ENCODE measurements at places on chromosomes 7 and 10. TPM values are rescaled to one million over a fixed set of nuclear protein-coding genes. Genes with fewer than 3 reads are reported as not detected.

KIF11 gene
- total RNA-seq: 1.5 TPM

SLC26A5 gene
- total RNA-seq: 3.2 TPM

CRHR2 gene
- total RNA-seq: 0.39 TPM

FAM25C gene
- not detected for total RNA-seq

GRCh38 chr7:17843041-17843440 lies 97.3 kb downstream of the SNX13 start:
- peaks cover 3% of the 10 kb centered on the region for H3K36me3 ChIP-seq
- no peaks in the 10 kb centered on the region for H3K27me3 ChIP-seq
- no peaks in the 10 kb centered on the region for H3K4me1 ChIP-seq
- H3K4me3 ChIP-seq: no peak overlapping the region
- DNase-seq: no peak
- H3K27ac ChIP-seq: no peak overlapping the region

GRCh38 chr7:111732923-111733322 lies 170.6 kb upstream of the IMMP2L start:
- no peaks in the 10 kb centered on the region for H3K36me3 ChIP-seq
- no peak overlapping the region for H3K4me3 ChIP-seq
- no peak for DNase-seq

- no peaks in the 10 kb centered on the region for H3K27me3 ChIP-seq
- no peak overlapping the region for H3K4me3 ChIP-seq
- peaks cover 10% of the 10 kb centered on the region for H3K4me1 ChIP-seq
These were observed 38.5 kb downstream of the C1GALT1 start for GRCh38 chr7:7220821-7221220.

DNA sequence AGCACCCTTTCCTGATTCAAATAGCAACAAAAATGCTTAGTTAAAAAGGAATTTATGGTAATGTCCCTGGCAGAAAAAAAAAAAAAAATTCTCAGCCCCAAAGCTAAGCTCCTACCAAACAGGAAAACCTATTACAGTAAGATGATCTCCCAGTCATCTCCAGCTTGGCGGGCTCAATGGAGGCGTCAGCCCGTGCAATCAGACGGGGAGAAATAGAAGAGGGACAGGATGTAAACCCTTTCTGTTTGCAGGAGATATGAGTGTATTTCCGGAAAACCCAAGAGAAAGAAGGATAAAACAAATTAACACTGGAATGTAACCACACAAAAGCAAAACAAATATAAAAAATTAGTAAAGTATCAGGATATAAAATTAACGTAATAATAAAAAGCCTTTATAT lies 242.8 kb downstream of the TCERG1L start:
- no peaks in the 10 kb centered on the region for H3K27me3 ChIP-seq
- no peaks in the 10 kb centered on the region for H3K36me3 ChIP-seq
- H3K4me3 ChIP-seq: no peak overlapping the region
- DNase-seq: no peak

GRCh38 chr7:51286401-51286800 lies 30.2 kb downstream of the COBL start:
- H3K27me3 ChIP-seq: no peaks in the 10 kb centered on the region
- H3K4me1 ChIP-seq: peaks cover 17% of the 10 kb centered on the region
- DNase-seq: no peak
- H3K27ac ChIP-seq: no peak overlapping the region

DNA sequence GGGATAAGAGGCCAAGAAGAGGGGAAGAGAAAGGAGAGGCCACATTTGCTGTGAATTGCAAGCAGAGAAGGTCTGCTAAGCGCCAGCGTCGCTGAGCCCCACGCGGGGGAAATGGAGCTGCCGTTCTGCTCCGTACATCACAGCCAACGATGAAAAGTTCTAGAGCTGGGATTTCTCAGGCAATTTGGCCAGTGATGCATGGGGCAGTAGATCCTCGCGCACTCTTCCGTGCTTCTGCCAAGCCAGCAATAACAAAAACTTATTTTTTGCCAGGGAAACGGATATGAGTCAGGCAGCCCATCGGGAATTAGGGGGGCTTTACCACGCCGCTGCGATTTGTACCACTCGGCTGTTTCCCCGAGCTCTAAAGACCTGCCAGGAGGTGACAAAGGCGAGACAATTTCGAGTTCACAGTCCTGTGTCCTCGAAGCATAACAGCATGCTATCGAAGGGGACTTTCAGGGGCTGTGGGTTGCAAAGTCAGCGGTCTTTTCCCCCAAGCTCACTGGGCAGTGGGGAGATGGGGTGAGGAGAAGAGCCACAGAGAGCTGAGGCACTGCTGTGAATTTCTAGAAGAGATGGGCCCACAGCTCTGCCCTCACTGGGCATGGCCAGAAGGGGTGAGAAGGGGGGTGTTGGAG lies 30.0 kb upstream of the SLF2 start:
- no peak overlapping the region for H3K27ac ChIP-seq
